EH (cell line): ENCODE measurements at places on chromosomes 2 and 18.
A peak's percentile ranks its signal among the peaks of the same experiment; 100 is the strongest.

- peak; percentile 97 for DNase-seq
These were observed 28.7 kb upstream of the CABLES1 start for GRCh38 chr18:23106575-23106974.

DNA sequence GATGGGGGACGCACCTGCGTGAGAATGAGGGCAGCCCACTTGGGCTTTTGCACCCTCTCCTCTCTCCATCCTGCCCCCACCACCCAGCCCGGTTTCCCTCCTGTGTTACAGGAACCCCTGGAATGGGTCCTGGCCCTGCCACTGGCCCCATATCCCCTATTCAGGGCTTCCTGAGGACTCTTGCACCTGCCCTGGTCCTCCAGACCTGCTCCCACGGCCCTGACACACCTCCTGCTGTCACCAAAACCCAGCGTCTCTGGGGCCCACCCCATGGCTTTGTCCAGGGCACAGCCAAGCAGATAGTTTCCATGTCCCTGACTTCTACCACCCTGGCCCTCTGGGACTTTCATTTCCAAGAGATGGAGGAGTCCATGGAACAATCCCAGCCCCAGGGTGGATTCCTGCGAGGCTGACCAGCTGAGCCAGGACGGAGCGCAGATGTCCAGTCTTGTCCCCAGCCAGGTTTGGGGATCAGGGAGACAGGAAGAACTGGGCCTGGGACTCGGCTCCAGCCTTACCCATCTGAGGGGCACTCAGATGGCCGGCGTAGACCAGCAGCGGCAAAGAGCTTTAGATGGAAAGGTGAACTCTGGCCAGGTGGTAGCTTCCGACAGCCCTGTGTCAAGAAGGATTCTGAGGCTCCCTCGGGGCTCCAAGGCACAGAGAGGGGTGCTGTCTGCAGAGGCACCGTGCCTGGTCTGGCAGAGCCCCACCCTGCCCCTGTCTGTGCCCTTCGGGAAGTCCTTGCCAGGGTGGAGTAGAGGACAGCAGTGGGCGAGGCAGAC lies 12.0 kb downstream of the GPR35 start:
- no peak for DNase-seq

DNA sequence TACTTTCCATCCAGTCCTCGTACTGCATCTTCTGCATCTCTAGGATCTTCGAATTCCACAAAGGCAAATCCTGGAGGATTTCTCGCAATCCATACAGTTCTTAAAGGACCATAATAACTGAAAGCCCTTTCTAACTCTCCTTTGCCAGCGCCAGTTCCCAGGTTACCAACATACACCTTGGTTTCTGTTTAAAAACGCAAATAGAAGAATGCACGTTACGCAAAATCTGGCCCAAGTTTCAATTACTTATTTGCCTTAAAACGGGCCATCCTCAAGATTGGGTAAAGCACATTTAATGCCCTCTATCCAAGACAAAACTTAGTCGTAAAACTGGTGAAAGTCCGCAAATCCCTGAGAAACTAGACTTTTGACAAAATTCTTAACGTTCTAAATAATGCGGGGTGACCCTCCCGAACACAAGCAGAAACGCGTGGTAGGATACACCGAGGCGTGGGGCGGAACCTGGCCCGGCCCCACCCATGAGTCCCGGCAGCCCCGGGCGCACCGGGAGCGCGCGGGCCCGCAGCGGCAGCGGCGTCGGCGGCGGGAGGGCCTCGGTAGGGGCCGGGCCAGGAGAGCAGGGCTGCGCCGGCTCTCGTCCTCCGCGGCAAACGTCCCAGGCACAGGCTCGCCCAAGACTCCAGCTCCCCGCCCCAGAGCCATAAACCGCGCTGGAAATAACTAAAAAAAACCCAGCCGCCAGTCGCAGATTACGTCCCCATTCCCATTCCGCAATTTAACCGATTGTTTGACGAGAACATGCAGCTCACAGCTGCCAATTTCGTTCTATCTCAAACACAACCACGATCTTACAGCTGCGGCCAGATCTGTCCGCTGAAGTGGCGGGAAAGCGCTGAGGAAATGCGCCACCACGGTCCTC lies 910 bp downstream of the SRSF7 start:
- DNase-seq, result peak; percentile 46

DNA sequence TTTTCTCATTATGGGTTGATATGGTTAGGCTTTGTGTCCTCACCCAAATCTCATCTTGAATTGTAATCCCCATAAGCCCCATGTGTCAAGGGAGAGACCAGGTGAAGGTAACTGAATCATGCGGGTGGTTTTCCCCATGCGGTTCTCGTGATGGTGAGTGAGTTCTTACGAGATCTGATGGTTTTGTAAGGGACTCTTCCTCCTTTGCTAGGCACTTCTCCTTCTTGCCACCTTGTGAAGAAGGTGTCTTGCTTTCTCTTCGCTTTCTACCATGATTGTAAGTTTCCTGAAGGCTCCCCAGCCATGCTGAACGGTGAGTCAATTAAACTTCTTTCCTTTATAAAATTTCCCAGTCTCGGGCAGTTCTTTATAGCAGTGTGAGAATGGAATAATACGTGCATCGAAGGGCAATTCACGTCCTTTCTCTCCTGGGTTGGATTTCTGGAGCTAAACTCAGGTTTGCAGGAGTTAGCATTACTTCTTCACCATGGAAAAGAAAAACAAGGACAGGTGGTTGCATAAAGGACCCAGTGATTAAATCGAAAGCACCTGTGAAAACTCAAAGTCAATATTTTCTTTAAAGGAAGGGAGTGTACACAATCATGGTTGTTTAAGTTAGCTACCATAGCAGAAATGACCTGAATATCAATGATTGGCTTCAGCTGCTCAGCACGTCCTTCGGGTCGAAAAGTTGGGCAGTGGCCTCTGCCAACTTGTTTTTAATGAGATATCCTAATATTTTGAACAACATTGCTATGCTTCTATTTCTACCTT lies 54.1 kb downstream of the CDC42EP3 start:
- DNase-seq, result no peak

- no peak for DNase-seq
These were observed 324.0 kb upstream of the REG3G start for GRCh38 chr2:78701546-78701945.

- no peak for DNase-seq
These were observed 135.0 kb downstream of the IKZF2 start for GRCh38 chr2:213016166-213016983.

DNA sequence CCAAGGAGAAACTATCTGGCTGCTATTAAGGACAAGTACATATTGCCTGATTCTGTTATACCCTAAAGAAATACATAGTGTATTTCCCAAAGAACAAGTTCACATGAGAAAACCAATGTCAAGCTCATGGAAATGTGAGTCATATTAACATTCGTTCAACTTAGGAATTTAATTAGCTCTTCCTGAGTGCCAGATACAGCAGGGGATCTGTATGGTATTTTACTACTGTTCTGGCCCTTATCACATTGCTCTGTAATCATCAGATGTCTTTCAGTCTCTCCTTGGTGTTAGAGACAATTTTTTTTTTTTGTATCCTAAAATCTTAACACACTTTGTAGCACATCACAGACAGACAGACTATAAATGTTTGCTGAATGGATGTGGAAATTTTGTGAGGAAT lies 395.0 kb upstream of the CRIM1 start:
- DNase-seq, result no peak

- DNase-seq, result peak; percentile 50
These were observed 84.9 kb upstream of the MAP4K3 start for GRCh38 chr2:39521876-39522517.

DNA sequence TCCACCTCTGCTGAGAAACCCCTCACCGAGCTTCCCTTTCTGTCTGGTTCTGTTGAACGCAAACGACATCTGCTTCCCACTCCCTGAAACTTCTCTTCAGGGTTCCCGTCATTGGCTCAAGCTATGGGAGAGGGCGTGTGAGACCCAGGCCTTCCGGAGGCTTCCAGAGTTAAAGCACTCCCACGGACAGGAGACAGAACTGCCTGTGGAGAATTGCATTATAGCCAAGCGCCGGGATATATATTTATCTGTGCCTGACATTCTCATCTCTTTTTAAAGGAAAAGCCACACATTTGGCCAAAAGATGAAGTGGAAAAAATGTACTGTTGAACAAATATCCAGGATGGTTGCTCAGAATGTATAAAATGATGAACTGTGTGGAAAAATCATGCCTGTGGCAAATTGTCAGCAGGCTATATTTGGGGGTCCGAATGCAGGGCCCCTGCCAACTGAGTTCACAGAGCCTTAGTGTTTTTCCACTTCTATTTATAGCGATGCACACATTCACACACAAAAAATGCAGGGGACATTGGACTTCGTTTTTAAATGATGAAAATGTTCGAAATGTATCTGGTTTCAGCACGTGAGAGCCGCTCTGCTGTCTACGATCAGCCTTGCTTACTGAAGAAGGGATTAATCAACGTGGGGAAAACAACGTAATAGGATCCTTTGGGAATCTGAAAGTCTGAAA lies 59.5 kb downstream of the E2F6 start:
- peak; percentile 90 for DNase-seq

- peak; percentile 57 for DNase-seq
These were observed 18.9 kb downstream of the PTPN18 start for GRCh38 chr2:130374587-130375290.

- no peak for DNase-seq
These were observed 725.5 kb upstream of the ZEB2 start for GRCh38 chr2:145245268-145245870.

DNA sequence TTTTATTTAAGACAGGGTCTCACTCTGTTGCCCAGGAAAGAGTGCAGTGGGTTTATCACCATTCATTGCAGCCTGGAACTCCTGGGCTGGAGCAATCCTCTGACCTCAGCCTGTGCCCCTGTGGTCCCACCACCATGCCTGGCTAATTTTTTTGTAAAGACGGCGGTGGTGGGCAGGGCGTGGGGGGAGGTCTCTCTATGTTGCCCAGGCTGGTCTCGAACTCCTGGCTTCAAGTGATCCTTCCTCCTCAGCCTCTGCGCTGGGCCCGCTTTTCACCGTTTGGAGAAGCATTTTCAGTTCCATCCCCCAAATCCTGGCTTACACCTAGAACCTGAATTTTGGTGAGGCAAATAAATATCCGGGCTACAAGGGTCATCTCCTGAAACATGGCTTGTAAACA lies 1.4 kb upstream of the ATP5F1A start:
- no peak for DNase-seq

DNA sequence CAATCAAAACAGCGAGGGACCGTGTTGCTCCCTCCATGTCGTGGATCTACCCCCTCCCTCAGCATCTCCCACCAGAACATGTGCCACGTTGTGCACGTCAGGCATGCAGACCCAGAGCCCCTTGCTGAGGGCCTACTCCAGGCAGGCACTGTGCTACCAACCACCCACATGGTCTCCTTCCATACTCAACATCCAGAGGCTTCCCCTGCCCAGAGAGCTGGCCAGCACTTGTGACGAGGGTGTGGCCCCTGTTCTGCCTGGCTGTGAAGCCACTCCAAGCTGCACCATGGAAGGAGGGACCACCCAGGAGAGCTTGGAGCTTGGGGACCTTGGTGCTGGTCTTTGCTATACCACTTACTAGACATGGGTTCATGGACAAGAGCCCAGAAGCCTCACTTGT lies 40.5 kb downstream of the REEP1 start:
- no peak for DNase-seq

- no peak for DNase-seq
These were observed 78.0 kb downstream of the NDUFA10 start for GRCh38 chr2:239946864-239947728.
